ENCODE measurements at places on chromosomes 6 and 20.

GRCh38 chr6:23412770-23413169 lies 713.2 kb upstream of the NRSN1 start:
- no peak for DNase-seq

GRCh38 chr6:49676671-49677281 lies 36.6 kb downstream of the CRISP2 start:
- DNase-seq, result no peak

DNA sequence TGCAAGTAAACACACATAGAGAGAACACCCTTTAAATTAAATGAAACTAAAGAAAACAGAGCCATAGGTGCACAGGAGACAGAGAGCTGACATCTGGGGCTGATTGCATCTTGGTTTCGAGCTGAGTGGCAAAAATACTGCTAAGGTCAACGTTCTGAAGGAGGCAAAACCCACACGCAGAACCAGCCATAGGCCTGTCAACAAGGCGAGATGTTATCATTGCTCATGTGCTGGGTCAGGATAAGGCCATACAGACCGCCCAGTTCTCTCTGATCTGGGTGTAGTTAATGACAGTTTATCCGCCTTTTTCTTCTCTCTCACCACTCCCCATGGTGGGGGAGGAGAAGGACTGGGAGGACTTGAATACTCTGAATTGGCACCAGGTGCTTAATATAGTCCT lies 4.5 kb upstream of the FAM110A start:
- DNase-seq, result no peak

DNA sequence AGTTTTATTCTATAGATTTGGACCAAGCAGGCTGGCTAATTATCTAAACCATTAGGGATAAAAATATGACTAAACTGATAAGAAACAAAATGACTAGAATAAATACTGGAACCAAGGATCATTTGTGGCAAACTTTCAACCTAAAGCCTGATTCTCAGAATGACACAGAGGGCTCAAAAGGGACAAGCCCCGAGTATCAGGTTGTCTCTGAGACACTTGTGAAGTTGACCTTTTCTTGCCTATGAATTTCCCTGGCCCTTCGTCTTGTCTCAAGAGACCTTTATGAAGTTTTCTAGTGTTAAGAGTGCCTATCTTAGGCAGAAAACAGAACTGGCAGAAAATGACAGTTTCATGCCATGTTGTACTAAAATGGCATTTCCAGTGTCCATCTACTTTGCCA lies 68.3 kb downstream of the IMPG1 start:
- DNase-seq, result no peak

- DNase-seq, result no peak
These were observed 63.5 kb upstream of the ZMYND8 start for GRCh38 chr20:47419953-47420514.

DNA sequence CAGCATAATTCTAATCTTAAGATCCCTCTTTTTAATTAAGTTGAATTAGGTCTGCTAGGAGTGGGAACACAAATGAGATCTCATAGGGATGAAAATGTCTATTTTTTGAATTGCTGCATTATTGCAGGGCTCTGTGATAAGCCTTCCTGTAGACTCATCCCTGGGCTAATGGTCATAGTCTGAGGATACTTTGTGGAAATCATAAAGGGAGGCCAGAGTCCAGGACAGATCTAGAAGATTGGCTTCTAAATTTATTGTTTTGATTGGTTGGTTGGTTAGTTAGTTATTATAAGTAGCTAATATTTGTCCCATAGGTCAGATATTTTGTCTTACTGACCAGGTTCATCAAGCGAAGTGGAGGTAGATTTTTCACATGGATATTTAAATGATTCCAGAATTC lies 142.3 kb downstream of the AKAP7 start:
- no peak for DNase-seq

DNA sequence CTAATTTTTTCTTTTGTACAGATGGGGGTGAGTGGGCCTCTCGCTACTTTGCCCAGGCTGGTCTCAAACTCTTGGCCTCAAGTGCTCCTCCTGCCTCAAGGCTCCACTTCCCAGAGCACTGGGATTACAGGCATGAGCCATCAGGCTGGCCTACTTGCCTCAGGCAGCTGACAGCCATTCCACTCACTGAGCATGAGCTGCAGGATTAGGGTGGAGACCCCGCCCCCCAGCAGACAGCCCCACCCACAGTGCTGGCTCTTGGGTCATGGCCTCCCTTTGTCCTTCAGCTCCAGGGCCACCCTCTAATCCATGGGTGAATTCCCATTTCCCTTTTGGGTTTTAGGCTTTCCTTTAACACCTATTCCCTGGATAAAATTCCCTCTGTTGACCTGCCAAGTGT lies 82.1 kb downstream of the BFSP1 start:
- DNase-seq, result no peak

GRCh38 chr6:166277018-166277417 lies 31.2 kb downstream of the PRR18 start:
- no peak for DNase-seq

DNA sequence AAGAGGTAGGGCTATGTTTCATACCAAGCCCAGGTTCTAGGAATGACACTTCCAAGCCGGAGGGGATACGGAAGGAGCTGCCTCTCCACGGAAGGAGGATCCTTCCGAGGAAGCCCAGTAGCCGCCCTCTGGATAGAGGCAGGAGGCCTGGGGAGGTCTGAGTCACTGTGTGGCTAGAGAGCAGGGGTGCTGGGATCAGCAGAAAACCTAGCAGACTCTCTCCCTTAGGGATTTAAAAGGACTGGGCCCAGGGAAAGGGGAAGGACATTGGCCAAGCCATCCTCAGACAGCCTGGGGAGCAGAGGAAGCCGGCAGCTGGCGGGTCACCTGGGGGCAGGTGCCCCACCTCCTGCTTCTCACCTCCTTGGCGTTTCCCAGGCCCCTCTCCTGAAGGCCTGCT lies 36.6 kb upstream of the NFATC2 start:
- DNase-seq, result no peak

DNA sequence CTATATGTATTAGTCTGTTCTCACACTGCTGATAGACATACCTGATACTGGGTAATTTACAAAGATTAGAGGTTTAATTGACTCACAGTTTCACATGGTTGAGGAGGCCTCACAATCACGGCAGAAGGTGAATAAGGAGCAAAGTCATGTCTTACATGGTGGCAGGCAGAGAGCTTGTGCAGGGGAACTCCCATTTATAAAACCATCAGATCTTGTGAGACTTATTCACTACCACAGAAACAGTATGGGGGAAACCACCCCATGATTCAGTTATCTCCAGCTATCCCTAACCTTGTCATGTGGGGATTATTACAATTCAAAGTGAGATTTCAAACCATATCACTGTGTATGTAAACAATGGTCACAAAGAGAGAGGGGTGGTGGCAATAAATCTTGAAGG lies 6.6 kb downstream of the CST8 start:
- no peak for DNase-seq

DNA sequence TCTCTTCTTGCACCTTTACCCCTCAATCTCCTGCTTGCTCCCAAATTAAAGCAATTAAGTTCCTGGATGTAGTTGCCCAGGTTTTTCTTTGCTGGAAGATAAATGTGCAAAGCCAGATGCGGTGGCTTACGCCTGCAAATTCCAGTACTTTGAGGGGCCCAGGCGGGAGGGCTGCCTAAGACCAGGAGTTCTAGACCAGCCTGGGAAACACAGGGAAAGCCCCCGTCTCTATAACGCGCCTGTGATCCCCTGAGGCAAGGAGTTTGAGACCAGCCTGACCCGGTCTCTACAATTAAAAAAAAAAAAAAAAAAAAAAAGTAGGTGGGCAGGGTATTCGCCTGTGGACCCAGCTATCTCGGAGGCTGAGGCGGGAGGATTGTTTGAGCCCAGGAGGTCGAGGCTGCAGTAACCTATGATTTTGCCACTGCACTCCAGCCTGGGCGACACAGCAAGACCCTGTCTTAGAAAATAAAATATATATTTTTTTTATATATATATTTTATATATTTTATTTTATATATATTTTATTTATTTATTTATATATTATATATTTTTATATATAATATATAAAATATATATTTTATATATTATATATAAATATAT lies 461 bp upstream of the DCDC2 start:
- no peak for DNase-seq

DNA sequence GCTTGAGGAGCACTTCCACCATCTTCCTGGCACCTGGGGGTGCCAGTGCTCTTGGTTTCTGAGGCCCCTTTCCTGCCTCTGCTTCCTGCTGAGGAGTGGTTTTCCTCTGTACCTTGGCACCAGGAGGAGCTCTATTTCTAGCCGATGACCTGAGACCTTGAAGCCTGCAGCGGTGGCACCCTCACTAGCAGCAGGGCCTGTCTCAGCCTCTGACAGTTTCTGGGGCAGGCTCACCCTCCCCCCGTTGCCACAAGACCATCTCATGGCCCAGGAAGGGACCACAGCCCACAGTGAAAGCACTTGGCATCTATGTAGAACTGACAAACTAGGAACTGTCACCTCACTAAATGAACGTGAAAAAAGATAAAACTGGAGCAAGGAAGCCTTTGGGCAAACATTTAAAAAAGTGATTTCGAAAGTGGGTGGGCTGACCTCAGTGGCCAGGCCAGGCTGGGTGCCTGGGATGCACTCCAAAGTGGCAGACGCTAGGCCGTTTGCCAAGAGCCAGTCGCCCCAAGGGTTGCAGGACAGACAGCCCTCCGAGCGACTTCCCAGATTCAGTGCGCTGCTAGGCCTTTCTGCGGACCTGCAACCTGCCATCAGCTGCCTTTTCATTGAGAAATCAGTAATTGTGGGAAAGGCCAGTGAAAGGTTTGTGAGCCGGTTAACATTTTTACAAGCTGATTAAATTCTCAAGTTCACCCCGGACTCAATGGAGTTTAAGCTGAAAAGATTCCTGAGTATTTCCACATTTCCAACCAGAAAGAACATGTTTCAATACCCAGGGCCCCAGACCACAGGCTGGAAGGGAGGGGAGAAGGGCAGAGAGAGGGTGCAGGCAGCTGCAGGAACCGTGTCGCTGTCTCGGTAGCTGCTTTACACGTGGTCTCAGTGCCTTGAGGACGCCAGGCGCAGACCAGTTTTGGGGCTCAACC lies 303.7 kb downstream of the ESR1 start:
- DNase-seq, result no peak

GRCh38 chr20:58125726-58126125 lies 102.7 kb downstream of the ANKRD60 start:
- DNase-seq, result no peak

DNA sequence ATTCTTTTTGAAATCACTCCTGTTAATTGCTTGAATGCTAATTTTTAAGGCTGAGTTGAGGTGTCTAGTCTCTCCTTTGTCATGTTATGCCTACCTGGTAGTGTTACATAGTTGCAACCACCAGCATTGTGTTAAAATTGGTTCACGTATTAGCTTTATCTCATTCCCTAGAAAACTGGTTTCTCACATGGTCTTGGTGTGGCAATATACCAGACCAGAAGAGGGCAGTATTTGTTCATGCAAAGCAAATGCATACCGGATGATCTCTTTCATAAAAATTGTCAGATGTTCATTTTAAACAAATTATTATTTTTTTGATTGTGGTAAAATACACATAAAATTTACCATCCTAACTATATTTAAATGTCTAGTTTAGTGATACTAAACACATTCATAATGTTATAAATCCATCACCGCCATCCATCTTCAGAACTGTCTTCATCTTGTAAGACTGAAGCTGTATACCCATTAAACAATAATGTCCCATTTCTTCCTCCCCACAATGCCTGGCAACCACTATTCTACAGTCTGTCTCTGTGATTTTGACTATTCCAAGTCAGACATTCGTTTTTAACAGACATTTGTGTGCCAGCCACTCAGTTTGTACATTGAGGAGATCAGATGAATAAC lies 92.8 kb downstream of the ATRN start:
- DNase-seq, result no peak

DNA sequence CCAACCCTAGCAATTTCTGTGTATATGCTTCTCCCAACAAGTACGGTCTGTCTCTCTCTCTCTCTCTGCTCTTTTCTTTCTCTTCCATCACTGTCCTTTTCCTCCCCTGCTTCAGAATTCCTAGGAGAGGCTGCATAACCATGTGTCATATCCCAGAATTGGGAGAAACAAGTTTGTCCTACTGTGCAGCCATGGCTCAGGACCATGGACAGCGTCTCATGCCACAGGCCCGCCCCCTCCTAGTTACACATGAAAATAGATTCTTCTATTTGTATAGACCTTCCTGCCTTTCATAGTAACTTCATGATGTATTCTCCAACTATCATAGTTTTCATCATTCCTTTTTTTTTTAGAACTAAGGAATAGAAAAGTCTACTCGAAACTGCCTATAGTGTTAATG lies 98.0 kb downstream of the FNDC1 start:
- no peak for DNase-seq

DNA sequence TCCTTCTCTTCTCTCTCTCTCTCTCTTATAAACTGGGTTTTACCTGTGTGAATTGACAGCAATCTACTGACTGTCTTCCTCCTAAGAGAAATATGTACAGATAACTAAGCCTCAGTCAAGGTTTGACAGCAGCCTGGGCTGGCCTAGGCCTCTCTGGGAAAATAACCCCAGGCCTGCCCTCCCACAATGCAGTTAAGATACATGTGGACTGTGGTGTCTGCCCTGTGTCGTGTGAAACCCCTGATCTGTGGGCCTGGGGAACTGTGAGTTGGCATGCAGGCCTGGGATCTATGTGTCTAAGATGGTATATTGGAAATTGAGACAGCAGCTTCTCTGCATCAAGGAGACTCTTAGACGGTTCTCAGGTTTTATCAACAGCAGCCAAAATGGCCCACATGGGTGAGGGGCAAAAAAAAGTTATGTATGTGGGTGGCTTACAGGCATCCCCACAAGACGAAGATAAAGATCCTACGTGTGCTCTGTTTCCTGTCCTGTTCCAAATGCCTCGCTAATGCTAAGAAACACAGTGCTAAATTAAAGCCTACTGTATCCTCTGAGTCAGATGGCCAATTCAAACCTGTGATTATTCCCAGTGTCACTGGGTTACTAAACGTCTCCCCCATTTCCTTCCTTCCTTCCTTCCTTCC lies 19.0 kb downstream of the LRFN2 start:
- DNase-seq, result no peak

GRCh38 chr6:143218233-143218632 lies 157.5 kb downstream of the AIG1 start:
- no peak for DNase-seq

DNA sequence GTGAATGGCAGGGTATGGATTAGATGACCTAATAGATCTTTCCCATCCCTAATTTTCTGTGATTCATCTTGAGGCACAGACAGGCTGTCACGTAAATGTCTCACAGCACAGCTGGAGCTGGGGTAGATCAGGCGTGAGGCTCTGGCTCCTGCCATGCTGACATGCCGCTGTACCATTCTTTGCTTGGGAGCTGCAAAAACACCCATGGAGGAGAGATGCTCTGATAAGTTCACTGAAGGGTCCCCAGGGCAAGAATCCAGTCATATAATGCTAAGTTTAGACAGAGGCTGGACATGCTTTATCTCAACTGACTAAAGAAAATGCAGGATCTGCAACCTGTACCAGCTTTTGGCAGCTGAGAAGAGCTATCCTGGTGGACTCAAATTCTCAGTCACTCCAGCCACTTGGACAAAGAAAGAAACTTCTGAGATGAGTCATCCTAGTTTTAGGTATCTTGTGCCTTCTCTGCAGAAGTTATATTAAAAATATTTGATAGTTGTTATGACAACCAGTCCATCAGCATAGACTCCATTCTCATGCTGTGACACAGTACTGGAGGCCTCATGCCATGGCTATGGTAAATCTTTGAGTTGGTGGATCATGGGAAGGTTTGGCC lies 185.1 kb upstream of the RAB32 start:
- no peak for DNase-seq

GRCh38 chr6:161429921-161430490 lies 156.1 kb upstream of the AGPAT4 start:
- no peak for DNase-seq

Measured in stimulated activated CD4-positive, alpha-beta T cell treated with anti-CD3 and anti-CD28 coated beads, Interleukin-4, amount 100 ng/mL, for 1 hour (primary cell).